Fibroblast of gingiva (primary cell): ENCODE measurements at places on chromosomes 5 and 9.
A peak's percentile ranks its signal among the peaks of the same experiment; 100 is the strongest.

DNA sequence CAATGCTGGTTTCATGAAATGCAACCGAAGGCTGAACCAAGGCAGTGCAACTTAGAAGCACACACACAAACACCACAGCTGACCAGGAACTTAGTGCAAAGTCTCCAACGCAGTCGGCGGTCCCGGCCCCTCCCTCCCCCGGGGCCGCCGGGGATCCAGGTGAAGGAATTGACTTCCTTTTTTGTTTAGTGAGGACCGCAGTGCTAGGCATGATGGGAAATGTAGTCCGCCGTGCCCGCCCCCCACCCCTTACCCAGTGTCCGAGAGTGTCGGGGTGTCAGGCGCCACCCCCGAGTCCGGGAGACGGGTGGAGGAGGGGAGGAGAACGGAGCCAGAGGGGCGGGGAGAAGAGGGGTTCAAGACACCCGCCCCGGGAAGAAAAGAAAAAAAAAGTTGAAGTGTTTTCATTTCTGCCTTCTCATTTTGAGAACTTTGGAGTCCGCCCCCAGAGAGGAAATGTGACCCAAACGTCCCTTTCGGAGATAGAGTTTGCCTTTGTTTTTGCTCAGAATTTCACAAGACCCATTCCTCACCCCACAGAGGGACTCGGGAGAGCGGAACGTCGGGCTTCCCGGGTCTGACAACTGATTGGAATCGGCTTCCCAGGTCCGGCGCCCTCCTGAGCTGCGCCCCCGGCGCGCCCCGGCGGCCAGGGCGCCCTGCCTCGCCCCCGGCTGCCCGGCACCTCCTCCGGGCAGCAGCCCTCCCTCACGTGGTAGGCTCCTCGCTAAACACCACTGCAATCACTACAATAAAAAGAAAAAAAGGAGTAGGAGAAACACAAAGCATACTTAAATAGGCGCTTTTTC is 2.0 kb downstream of the IER5L start:
- DNase-seq = peak; percentile 95

DNA sequence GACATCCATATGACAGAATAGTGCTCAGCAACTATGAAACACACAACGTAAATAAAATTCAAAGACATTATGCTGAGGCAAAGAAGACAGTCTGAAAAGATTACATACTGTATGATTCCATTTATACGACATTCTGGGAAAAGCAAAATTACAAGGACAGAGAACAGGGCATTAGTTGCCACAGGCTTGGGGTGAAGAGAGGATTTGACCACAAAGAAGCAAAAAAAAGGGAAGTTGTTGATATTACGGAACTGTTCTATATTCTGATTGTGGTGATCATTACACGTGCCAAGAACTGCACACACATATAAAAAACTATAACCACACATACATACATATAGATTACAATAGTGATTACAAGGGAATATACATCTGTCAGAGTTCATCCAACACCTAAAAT is 24.1 kb downstream of the CDK5RAP2 start:
- DNase-seq = no peak

DNA sequence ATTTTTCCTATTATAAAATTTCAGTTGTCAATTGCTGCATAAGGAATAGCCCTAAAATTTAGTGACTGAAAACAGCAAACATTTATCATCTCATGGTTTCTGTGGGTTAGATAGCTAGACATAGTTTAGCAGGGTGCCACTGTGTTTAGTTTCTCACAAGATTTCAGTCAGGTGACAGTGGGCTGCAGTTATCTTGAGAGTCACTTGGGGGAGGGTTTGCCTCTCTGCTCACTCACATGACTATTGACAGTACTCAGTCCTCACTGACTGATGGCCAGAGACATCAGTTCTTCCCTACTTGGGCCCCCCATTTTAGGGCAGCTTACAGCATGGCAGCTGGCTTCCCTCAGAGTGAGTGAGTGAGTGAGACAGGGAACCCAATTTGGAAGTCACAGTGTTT is 42.0 kb downstream of the PBX3 start:
- no peak for DNase-seq

DNA sequence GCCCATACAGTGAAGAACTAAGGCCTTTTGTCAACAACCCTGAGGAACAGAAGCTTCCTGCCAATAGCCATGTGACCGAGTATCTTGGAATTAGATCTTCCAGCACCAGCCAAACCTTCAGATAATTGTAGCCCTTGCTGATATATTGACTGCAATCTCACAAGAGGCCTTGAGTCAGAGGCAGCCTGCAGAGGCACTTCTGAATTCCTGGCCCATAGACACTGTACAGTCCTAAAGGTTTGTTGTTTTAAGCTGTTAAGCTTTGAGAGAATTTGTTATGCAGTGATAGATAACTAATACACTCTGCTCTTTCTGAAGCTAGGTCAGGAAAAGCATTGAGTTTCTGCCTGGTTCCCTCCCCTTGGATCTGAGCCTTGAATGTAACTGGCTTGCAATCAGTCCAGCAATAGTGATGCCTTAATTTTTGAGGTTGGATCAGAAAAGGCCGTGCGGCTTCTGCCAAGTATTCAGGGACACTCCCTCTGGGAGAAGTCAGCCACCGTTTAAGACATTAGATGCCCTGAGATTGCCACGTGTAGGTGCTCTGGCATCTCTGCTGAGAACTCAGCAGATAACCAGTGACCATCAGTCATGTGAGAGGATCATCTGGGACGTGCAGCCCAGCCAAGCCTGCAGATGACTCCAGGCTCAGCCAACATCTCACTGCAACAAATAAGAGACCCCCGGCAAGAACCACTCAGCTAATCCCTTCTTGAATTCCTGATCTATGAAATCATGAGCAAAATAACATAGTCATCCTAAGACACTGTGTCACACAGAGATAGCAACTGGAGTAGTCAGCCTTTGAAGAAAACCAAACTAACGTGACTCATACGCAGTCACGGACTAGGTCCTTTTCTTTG is 126.8 kb upstream of the STC2 start:
- peak; percentile 97 for DNase-seq

DNA sequence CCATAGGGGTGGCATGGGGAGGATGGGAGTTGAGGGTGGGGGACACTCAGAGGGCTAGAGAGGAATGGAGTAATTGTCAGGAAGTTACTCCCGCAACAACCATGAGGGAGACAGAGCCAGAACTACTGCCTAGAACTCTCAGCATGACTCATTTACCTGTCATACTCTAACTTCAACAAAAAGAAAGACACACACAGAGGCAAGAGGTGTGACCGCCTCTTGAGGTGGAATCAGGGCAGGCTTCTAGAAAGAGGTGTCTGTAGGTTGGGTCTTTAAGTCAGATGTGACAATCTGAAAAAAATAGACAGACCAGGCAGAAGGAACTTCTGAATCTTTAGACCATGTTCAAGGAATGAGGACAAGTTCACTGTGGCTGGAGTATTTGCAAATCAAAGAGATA is 73.4 kb downstream of the GABBR2 start:
- no peak for DNase-seq

DNA sequence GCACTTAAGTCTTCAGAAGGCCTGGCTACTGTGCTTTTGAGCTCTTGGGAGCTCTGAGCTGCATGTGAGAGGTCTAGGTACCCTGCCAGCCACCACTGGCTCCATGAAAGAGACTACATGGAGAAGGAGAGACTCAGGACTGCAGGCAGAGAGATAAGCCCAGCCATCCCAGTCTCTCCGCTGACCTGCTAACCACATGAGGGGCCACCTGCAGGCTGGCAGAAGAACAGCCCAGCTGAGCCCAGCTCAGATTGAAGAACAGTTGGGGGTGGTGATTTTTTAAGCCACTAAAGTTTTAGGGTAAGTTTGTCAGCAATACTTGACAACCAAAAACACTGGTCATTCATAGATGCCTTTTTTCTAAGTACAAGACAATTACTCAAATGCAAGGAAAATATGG is 205.0 kb upstream of the PRDM9 start:
- no peak for DNase-seq

DNA sequence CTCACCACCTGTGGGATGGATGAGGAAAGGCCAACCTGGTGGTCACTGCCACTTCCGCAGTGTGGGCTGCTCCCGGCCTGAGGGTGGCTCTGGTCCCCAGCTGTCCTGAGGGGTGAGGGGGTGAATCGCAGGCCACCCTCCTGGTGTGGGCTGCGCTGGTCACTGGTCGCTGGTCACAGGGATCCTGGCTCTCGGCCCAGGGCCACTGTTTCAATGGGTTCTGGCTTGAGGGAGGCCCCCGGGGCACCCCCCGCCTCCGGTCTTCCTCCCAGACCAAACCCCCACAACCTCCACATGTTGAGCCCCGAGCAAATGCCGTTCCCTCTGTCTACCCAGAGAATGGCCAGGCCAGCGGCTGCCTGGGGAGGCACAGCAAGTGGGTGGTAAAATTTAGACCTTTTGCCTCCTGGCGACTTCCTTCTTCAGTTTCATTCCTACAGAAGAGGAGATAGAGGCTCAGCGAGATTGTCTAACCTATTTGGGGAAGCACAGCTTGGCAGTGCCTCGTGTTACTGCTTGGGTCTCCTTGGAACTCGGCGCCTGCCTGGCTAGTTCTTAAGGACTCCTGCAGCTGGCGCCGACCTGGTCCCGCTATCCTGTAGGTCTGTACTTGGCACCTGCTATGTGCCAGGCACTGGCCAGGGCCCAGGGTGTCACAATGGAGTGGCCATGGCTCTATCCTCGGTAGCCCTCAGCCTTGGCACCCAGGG is 48.2 kb downstream of the RXRA start:
- no peak for DNase-seq

- DNase-seq = peak; percentile 70
Observed at GRCh38 chr5:172437445-172438318, 16.6 kb downstream of the SH3PXD2B start.

DNA sequence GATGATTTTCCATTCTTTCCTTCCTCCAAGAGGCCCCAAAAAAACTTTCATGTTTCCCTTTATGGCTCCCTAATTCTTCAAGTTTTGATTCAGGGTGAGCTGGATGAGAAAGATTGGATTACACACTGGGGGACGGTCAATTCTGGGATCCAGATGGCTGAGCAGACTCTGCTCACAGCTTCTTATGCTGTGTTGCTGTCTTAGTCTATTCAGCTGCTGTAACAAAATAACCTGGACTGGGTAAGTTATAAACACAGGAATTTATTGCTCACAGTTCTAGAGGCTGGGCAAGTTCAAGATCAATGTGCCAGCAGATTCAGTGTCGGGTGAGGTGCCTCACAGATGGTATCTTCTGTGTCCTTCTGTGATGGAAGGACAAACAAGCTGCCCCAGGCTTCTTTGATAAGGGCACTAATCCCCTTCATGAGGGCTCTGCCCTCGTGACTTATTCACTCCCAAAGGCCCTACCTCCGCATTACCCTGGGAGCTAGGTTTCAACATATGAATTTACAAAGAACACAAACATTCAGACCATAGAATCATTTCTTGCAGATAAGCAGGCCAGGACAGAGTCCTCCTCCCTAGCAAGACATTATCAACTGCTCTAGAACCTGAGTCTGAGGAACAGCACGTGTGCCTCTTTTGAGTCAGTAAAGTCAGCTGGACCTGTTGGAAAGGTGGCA is 23.1 kb upstream of the SMAD5 start:
- no peak for DNase-seq
